ENCODE measurements at places on chromosomes 7 and 10. TPM values are rescaled to one million over a fixed set of nuclear protein-coding genes. Genes with fewer than 3 reads are reported as not detected.
A peak's percentile ranks its signal among the peaks of the same experiment; 100 is the strongest.

GRCh38 chr10:4538016-4538415 is 288.0 kb upstream of the AKR1E2 start:
- DNase-seq, result no peak

- no peak for DNase-seq
These were observed 6.1 kb downstream of the CRYGN start for GRCh38 chr7:151433721-151434400.

DNA sequence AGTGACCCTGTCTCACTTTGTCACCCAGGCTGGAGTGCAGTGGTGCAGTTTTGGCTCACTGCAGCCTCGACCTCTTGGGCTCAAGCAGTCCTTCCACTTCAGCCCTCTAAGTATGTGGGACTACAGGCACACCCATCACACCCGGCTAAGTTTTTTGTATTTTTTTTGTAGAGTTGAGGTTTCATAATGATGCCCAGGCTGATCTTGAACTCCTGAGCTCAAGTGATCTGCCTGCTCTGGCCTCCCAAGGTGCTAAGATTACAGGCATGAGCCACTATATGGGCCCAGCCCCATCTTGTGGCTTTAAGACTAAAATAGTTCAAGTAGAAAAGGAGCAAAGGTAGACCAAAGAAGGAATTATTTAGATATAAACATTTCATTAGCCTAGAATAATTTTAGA is 65.5 kb downstream of the MLLT10 start:
- DNase-seq, result no peak

- peak; percentile 36 for DNase-seq
These were observed 46.4 kb downstream of the ESYT2 start for GRCh38 chr7:158782761-158783401.

DNA sequence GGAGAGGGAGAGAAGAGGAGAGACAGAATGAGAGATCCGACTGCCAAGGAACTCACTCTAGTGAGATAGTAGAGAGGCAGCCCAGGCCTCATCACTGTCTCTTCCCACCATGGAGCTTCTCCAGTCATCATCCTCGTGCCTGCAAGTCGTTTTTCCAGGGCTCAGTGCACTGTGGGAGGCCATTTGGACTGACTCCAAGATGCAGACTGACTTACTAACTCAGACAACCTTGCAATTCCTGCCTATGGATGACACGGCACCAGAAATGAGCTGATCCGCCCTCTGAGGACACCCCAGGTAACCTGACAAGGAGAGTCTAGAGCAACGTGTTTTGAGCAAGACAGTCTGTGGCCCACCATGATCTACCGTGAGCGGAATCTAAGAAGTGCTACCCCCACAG is 154.9 kb downstream of the GLI3 start:
- DNase-seq, result peak; percentile 79

DNA sequence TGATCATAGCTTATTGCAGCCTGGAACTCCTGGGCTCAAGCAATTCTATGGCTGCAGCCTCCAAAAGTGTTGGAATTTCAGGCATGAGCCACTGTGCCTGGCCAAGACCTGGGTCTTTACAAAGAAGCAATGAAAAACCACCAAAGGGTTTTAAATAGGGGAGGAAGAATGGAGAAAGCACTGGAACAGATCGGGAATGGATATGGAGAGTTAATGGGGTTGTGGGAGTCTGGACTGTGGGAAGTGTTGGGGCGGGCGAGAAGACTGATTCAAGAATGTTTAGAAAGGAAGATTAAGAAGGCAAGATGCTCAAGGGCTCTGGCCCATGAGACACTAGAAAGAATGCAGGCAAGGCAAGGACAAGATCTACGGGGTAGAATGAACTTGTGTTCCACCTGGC is 98.5 kb downstream of the CARD11 start:
- no peak for DNase-seq

- DNase-seq, result no peak
These were observed 205.0 kb downstream of the SORCS1 start for GRCh38 chr10:106959521-106959920.

GRCh38 chr7:111860248-111860647 is 298.0 kb upstream of the IMMP2L start:
- DNase-seq, result no peak

DNA sequence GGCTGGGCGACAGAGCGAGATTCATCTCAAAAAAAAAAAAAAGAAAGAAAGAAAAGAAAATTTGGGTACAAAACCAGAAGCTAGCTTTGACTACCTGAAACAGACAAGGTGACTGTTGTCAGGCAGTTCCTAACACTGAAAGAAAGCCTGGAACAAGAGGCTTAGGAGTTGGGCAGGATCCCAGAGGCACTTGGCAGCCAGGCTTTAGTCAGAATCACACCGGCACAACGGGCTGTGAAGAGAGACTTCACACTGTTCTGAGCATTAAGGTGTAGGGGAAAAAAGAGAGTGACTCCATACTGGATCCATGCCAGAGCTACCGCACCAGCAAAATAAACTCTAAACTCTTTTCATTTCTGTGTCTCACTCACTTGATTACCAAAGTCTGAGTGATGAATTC is 130.8 kb downstream of the ZNF467 start:
- no peak for DNase-seq

DNA sequence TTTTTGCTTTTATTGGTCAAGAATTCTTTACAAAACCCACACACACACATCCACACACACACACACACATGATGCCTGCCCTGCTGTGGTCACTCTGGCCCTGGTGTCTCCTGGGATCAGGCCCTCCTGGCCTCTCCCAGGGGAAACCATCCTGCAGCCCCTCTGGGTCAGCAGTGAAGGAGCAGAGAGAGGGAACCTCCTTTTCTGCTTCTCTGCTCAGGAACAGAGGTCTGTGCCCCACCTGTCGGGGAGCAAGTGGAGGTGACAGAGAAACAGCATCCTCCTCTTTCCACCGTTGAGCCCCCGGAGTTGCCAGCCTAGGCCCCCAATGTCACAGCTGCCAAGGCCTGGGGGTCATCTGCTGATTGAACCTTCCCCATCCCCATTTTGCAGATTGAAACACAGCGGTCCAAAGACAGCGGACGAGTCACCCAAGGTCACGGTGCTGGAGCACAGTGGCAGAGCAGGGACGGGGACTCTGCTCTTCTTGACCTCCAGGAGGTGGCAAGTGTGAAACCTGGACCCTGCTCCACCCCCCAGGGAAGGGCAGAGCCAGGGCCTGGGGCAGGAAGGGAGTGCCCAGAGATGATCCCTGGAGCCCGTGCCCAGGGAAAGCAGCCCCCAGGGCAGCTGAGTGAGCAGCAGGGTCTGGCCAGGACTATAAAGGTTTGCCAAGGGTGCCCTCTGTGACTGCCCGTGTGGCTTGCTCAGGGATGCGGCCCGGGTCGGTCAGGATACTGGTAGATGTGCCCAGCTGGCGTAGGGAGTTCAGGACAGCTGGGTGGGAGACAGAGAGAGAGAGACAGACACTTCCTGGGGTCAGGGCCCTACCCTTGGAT is 15.0 kb upstream of the TBL2 start:
- no peak for DNase-seq

DNA sequence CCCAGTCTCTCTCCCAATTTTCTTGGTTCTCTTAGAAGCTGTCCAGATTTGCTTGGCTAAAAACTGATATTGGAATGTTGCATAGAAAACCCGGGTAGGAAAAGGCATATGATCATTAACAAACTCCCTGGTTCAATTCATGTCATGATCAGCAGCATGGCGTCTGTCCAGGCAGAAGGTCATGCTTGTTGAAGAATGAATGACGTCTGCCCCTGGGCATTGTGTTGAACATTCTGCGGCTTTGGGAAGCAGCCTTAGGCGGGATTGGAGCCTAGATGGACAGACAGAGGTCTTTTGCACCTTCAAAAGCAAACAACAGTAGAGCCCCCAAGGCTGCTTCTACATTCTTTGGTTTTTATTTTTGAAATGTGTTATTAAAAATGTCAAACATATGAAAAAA is 7.7 kb upstream of the MINDY3 start:
- DNase-seq, result peak; percentile 8

- DNase-seq, result no peak
These were observed 9.7 kb upstream of the ABCA13 start for GRCh38 chr7:48161407-48162125.

DNA sequence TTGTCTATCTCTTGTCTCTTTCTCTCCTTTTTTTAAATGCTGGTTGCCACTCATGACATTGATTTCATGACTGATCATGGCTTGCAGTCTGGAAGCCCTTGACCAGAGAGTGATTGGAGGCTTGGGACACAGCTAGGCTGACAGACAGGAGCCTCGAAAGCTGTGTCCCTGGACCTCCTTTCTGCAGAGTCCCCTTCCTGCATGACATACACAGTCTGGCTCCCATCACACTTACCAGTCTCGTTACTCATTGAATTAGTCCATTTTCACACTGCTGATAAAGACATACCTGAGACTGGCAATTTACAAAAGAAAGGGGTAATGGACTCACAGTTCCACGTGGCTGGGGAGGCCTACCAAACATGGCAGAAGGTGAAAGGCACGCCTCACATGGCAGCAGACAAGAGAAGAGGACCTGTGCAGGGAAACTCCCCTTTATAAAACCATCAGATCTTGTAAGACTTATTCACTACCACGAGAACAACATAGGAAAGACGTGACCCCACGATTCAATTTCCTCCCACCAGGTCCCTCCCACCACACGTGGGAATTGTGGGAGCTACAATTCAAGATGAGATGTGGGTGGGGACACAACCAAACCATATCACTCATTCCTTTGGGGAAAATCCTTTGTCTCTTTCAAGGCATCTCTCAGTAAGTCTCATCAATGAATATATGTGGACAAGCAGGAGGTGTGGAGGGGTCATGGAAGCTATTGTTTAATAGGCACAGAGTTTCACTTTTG is 102.3 kb downstream of the TBXAS1 start:
- no peak for DNase-seq

DNA sequence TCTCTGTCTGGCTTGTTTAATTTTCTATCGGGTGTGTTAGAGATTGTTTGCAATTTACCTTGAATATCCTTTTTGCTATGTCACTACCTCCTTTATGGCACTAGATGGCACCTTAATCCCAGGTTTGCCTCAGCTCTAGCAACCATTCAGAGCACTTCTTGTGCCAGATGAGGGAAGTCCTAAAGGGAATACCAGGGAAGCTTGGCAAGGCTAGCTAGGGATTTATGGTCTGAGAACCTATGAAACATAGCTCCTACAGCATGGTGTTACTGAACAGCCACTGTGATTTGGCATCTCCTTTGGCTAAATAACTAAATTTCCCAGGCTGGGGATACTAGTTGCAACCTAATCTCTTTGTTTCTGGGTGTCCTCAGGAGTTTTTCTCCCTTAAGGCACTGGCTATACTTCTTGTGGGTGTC is 69.0 kb upstream of the VOPP1 start:
- DNase-seq, result peak; percentile 81

DNA sequence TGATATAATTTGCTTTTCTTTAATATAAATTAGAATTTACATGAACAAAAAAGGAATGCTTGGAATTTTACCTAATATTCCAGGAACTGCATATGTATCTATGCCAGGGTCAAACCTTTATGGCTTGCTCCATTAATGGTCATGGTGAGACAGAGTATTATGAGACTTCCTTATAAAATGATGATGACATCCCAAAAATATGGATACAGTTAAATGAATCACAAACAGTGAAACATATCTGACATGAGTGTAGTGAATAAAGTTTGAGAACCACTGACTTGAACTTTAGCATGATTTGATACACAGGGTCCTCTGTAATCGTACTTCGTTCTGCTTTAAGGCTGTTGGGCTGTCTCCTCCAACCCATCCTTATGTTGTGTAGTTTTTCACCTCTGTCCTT is 51.8 kb downstream of the MARCHF5 start:
- DNase-seq, result no peak

- peak; percentile 42 for DNase-seq
These were observed 18.1 kb upstream of the LIPK start for GRCh38 chr10:88687853-88688467.

GRCh38 chr7:106175507-106175906 is 63.4 kb upstream of the SYPL1 start:
- DNase-seq, result no peak

GRCh38 chr7:107037717-107038603 is 6.5 kb upstream of the PRKAR2B start:
- DNase-seq, result no peak

DNA sequence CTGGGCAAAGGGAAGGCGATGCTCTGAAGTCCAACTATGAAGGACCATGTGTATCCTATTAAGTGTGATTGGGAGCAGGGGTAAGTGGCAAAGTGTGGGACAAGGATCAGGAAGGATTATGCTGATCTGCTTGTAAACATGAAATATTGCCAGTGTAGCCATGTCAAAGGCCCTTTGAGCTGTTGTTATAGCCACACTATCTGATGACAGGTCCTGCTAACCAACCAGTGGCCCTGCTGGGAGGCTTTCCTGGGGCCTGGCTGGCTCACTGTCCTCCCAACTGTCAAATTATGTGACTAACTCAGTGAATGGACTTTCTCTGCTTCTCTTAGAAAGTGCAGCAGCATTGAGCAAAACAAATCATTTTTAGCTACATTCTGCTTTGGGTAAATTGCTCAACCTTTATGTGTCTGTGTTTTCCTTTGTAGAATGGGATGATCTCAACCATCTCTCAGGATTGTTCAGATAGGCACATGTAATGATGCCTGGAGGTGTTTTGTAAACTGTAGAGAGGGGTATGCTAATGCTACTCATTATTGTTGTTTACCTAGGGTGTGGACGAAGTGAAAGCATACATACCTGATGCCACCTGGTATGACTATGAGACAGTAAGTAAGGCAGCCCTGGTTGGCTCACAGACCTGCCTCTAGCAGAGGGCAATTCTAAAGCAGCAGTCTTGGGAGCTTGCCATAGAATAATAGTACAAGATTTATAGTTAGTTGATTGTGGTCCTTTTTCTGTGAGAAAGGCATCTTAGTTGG is 47.4 kb downstream of the MGAM2 start:
- DNase-seq, result no peak

DNA sequence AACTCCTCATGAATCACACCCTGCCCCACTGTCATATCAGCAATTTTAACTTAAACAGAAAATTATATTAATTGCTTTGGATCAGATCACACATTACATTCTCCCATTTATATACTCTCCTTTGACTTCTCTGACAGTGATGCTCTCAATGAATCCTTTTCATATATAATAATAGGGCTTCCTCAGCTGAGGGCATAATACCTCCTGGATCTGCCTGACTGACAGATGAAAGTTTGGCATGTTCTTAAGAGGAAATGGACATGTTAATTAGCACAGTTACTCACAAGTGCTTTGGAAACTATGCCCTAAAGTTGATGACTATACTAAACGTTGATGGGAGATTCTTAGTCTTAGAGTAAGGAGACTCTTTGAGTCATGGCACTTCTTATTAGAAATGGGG is 478.2 kb upstream of the LRRN3 start:
- DNase-seq, result peak; percentile 13

The LRWD1 gene
- total RNA-seq, result 29.5 TPM

The PRR15 gene
- total RNA-seq, result 11.2 TPM

The C7orf33 gene
- total RNA-seq, result not detected

The CRHR2 gene
- not detected for total RNA-seq

The KLF14 gene
- total RNA-seq, result 0.05 TPM

The RARRES2 gene
- 161 TPM for total RNA-seq

The PTPN20 gene
- total RNA-seq, result 9.5 TPM

The GPR158 gene
- not detected for total RNA-seq

The NRF1 gene
- 20.8 TPM for total RNA-seq

The HECW1 gene
- total RNA-seq, result 3.1 TPM

The SMKR1 gene
- 1.0 TPM for total RNA-seq

The UTF1 gene
- total RNA-seq, result not detected

The BBIP1 gene
- total RNA-seq, result 19.1 TPM

The RBP3 gene
- total RNA-seq, result not detected
